ENCODE measurements at places on chromosomes 7 and 10.

DNA sequence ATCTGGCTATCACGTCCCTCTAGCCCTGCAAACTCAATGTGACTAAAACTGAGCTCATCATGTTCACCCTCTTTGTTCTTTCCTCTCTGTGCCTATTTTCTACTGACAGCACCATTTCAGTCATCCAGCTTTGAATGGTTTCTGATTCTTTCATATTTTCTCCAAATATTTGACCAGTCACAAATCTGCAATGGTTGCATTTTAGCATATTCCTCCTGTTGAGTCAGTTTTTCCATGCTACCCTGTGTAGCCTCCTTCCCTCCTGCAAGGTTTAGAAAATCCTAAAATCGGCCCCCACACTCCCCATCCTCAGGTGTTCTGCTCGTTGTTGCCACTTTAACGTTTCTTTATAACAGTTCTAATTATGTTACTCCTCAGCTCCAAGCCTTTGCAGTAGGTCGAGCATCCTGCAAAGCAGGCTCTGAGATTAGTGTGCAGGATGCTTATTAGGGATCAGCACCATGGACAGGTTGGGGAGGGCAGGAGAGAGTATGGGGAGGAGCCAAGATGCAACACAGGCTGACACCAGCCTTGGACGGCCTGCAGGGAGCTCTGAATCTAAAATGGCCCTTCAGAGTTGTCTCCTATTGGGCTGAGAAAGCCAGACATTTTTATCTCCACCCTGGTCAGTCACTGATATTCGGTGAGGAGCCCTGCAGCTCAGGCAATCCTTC is 531.0 kb upstream of the COBL start:
- DNase-seq: no peak

GRCh38 chr7:90817846-90818245 is 221.7 kb downstream of the CDK14 start:
- no peak for DNase-seq

DNA sequence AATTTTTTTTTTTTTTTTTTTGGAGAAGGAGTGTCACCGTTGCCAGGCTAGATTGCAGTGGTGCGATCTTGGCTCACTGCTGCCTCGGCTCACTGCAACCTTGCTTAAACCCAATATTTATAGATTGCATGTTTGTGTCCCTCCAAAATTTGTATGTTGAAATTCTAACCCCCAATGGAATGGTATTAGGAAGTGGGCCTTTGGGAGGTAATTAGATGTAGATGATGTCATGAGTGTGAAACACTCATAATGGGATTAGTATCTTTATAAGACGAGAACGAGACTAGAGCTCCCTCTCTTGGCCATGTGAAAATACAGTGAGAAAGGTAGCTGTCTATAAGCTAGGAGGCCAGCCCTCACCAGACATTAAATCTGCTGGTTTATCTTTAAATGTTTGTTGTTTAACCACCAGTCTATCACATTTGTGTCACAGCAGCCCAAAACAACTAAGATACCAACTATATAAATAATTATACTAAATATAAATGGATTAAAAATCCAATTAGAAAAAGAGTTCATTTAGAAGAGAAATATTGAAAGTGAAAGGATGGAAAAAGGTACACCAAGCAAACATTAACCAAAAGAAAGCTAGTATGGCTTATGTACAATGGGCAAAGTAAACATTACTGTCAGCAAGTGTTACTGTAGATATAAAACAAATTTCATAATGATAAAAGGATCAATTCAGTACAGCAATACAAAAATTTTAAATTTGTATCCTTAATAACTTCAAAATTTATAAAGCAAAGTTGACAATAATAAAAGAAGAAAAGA is 9.3 kb downstream of the TCAF1 start:
- DNase-seq: no peak

DNA sequence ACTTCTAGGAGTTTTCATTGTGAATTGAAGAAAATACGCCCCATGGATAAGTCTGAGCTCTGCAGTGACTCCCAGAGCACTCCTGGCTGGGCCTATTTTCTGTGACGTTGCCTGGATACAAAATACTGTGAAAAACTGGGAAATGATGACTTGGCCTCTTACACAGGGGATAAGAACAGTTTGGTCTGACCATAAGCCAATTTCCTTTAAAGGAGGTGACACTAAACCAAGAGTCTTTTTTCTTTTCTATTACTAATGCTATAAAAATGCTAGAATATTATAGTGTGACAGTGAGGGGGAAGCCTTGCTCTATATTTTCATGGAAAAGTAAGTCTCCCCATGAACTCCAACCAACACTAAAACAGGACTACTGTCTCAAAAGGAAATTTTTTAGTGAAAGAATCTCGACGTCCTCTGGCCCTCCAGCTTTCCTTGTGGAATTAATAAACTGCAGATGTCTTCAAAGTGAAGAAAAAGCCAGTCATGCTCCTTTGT is 45.5 kb downstream of the MYOF start:
- no peak for DNase-seq

GRCh38 chr10:97540669-97541500 is 31.7 kb upstream of the ANKRD2 start:
- peak; percentile 41 for DNase-seq

DNA sequence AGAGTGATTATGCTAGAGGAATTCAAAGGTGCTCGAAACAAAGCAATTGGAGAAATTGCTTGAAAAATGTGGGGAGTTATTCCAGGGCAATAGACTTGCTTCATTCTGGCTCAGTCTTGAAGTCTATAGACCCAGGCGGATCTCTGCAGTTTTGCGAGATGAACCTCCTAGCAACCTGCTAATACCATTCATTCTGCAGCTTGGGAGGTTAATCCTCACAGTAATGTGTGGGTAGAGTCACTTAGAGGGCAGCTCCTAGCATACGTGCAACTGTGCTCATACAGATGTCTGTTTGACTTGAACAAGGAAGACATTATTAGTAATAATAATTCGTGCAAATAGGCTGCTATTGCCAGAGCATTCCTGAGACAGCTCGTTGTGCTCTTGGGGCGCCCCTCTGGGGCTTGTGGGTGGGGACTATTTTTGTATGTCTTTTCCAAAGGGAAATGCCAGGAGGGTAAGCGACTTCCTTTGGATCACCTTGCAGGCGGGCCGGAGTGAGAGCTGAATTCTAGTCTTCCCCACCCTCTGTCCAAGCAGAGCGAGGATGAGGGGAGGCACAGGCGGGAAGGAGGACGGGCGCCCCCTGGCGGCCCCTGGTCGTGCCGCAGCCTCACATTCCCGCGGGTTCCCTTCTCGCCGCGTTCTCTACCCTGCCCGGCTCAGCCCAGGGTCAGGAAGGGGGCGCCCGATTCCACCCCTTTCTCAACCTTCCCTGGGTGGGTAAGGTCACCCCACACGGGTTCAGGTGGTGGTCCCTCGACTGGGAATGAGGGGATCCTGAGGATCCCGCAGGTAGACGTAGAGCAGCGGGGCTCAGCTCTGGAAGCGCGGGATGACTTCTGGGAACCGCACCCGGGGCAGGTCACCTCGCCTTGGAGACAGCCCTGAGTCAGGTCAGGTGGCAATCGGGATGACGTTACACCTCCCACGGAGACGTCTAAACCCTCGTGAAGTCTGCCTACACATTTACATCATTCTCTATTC is 241.5 kb downstream of the PHTF2 start:
- no peak for DNase-seq

DNA sequence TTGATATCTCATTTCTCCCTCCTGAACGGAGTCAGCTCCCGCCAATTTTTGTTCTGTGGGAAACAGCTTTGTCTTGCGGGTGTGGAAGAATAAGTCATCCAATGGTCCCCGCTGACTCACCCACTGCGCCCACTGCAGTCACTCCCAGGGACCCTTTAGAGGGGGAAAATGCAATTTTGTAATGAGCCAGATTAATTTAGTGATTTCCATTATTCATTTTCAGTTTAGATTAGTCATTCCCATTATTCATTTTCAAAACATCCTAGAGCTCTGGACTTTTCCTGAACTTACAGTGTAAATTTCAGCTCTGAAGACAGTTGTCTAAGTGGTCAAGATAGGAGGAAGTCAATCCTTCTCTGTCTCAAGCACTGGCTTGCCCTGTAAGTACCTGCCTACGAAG is 154.9 kb upstream of the TMEM72 start:
- DNase-seq: no peak

DNA sequence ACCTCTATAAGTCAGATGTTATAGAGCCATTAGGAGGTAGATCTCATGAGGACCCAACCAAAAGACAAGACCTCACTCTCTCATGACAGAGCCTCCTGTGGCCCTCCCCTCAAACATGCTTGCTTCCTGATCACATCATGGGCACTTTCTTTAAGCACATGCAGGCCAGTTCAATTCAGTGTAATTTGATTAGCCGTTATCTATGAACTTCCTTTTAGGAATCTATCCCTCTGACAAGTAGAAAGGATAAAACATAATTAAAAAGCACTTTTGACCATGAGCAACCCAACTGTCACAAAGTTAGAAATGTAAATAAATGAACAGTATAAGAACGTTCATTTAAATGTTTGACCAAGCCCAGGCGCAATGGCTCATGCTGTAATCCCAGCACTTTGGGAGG is 27.7 kb upstream of the TMEM254 start:
- no peak for DNase-seq

DNA sequence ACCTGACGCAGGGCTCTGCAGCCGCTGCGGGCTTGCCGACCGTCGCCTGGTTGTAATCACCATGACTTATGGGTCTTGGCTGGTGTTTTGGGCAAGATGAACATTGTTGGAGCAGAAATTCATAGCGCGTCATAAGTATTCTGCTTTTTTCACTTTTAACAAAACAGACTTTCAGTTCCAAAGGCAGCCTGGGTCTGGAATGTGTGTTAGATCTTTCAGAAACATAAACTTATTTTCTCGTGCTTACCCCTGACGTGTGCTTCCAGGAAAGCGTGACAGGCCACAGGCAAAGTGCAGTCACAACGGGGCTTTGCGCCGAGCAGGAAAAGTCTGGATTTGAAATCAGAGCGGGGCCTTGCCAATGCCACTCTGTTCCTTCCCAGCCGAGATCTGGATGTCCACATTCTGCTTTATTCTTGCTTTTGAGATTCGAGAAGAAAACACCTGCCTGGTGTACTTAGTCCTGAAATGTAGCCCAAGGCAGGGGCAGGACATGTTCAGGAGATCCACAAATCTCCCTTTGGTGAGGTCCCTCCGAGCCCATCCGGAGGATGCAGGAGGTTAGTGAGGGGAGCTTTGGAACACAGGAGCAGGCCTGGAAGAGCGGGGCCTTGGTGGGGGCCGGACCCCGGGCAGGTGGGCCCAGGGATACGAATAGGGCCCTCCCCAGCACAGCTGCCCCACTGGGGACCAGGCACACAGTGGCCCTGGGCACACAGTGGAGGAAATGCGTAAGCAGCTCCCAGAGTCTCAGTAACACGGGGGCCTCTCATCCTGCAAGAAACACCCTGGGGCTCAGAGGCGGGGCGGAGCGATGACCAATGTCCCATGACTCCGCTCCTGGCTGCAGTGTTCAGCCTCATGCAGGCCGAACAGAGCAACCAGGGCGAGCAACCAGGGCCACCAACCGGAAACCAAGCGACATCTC is 49.5 kb upstream of the EBF3 start:
- no peak for DNase-seq

DNA sequence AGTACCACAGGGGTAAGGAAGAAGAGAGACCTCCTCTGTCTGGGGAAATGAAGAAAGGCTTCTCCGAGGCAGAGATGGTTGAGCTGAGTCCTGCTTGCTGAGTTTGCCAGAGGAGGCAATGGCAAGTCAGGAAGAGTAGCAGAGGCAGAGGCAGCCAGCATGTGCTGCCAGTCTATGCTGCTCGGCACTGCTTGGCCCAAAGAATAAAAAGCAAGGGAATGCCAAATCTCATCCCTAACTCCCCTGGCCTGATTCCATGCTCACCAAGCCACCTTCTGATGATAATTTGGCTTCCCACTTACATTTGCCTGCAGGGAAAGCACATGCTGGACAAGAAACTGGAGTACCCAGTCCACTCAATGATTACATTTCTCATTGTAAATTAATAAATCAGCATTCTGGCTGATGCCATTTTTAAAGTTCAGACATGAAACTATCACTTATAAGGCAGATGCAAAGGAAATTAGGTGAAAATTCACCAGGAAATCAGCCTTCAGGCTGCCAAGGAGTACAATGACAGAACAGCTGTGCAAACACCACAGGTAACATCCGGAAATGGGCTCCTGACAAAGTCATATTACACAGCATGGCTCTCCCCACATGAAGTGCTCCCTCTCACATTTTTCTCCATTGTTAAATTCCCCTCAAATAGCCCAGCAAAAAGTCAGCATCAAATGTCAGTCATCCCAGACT is 245.9 kb downstream of the MTERF1 start:
- peak; percentile 81 for DNase-seq

- DNase-seq: no peak
Measured at GRCh38 chr10:120999868-121000267, 148.7 kb downstream of the WDR11 start.

GRCh38 chr10:71811351-71811750 is 38.0 kb upstream of the VSIR start:
- no peak for DNase-seq

DNA sequence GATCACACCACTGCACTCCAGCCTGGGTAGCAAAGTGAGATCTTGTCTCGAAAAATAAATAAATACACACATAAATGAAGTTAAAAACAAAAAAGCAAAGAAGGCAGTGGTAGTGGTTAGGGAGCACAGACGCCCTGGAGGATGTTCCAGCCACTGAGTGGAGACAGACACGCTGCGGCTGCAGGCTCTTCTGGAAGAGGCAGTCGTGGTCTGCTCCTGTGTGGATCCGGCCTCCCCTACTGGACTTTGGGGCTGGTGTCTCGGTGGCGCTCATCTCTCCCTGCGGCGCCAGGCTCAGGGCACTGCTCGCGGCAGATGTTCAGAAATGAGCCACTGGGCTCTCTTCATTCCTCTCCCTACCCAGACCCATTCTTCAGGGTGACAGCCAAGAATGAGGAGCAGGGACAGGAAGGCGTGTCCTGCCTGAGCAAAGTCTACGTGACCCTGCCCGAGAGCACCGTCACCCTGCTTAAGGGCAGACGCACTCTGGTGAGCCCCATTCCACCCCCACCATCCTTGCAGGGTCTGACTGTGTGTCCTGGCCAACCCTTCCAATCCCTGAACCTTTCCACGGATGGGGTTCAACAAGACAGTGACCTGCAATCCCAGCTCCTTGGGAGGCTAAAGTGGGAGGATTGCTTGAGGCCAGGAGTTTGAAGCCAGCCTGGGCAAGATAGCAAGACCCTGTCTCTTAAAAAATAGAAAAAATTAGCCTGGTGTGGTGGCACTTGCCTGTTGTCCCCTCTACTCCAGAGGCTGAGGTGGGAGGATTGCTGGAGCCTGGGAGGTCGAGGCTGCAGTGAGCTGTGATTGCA is 26.2 kb downstream of the ZAN start:
- DNase-seq: peak; percentile 12

- DNase-seq: no peak
Measured at GRCh38 chr7:112302566-112302965, 96.1 kb downstream of the ZNF277 start.

DNA sequence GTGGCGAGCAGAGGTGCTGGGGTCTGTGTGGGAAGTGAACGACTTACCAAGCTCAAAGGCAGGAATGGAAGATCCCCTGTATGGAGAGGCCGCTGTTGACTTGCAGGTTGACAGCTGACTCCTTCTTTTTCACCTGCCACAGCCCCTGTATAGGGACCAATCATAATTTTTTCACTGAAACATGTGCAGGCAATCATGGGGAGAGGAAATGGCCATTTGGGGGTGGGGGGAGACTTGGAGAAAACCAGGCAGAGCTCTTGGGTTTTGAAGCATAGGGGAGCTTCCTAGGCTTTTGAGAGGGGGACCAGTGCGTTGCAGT is 101.4 kb downstream of the WDR37 start:
- DNase-seq: no peak

- DNase-seq: no peak
Measured at GRCh38 chr7:29606287-29606721, 42.7 kb downstream of the PRR15 start.

- no peak for DNase-seq
Measured at GRCh38 chr10:24708081-24708480, 15.6 kb downstream of the ARHGAP21 start.

GRCh38 chr7:94706996-94707740 is 51.2 kb upstream of the SGCE start:
- no peak for DNase-seq

Measured in dorsolateral prefrontal cortex (tissue), 122 donors.